ENCODE measurements at places on chromosomes 16 and 17.

DNA sequence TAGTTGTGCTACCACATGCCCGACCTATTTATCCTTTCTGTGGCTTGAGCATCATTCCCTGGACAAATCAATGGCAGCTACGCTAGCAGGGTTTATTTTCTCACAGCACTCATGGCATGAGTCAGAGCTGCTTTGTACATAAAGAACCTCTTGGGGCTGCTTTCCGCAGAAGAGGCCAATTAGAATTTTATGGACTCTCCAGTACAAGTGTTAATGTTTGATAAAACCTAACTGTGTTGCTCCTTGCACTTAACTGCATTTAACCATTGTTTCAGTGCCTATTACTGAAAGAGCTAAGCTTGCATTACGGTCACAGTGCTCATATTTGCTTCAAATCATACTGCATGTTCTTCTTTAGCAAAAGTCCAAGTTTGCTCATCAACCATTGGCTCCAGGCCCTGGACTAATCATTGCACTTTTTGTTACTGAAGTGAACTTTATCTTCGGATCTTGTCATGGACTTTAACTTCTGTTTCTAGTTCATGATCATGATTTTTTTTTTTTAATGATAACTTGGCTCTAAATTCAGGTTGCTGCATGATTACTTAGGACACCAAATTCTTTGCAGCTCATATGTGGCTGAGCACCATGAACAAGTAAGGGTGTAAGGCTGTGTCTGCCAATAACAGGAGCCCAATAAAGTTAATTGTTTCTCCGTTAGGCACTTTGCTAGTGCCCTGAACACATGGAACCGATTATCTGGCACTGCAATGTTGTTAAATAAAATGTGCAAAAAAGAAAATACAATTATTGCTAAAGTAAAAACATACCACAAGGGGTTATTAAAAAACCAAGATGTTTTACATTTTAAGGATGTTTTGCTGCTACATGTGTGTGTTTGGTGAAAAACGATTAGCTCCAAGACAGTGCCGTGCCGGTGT, 492.2 kb downstream of the KCNJ2 start:
- no peak for DNase-seq

DNA sequence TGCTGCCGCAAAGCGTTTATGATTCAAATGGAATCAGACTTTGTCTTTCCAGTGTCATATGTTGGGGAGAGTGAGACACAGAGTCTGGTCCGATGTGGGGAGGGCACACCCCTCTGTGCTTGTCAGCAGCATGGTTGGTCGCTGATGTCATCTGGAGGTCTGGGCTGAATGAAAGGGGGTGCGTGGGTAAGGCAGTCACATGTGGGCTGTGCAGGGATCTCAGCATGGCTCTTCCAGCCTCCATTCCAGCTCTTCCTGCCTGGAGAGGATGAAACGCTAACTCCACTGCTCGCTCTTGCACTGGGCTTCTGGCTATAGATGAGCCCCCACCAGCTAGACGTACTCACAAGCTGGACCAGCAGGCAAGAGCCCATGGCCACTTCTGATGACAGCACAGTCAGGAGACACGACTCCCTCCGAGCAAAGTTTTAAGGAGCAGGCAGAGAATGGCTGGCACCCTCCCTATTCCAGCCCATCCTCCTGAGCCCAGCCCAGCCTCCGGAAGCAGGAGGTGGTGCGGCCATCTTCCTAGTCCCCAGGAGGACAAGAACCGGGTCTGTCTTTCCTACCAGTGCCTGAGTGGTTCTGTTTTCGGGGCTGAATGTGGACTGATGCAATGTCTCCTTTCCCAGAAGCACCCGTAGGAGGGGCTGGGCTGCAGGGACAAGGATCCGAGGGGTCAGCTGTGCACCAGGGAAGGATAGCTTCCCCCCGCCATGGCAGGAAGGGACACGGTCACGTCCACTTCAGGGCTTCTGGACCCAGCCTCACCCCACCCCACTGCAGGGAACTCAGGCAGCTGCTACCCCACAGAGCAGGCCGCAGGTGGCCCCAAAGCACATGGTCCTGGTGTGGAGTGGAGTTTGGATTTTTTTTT, 41.5 kb upstream of the CBFA2T3 start:
- no peak for DNase-seq

DNA sequence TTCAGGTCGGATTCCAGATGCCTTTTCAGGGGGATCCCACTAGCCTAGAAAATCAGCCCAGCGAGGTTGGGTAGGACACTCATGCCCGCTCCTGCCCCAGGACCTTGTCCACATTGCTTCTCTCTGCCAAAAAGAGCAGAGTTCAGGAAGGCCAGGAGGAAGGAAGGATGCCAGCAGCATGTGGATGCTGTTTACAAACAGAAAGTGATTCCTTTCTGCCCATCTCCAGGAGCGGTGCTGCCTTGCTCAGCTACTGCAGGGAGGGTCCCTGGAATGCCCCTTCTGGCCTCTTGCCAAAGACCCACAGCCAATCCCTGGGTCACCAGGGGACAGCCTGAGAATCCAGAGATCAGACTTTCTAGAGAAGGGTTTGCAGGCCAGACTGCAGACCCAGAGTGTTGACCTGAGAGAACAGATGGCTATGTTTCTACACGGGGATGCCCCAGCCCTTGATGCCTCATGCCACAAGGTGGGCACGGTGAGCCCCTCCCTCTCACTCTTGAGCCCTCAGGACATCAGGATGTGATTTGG, 32.3 kb upstream of the EMP2 start:
- no peak for DNase-seq

DNA sequence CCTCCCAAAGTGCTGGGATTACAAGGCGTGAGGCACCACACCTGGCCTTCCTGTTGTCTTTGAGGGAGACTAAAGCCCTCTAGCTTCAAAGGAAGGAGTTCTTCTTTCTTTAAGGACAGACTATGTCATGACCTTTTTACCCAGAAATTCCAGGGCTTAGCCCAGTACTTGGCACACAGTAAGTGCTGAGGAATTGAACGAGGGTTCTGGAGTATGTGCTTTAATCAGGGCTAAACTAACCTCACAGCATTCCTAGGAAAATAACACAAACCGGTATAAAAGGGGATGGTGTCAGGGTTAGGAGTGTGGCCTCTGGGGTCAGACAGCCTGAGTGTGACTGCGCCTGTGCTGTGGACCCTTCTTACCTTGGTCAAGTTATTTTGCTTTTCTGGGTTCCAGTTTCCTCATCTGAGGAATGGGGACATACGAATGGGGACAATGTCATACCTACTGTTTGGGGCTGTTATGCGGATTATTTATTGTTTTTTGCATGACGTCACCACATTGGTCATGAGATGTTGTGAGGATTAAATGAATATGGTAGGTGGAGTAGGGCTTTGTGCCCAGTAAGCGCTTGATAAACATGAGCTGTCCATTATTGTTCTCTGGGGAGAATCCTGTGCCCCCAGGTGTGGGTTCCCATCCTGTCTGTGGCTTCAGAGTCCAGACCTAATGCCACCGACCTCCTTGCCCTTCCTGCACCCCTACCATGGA, 21.9 kb downstream of the KSR1 start:
- no peak for DNase-seq

DNA sequence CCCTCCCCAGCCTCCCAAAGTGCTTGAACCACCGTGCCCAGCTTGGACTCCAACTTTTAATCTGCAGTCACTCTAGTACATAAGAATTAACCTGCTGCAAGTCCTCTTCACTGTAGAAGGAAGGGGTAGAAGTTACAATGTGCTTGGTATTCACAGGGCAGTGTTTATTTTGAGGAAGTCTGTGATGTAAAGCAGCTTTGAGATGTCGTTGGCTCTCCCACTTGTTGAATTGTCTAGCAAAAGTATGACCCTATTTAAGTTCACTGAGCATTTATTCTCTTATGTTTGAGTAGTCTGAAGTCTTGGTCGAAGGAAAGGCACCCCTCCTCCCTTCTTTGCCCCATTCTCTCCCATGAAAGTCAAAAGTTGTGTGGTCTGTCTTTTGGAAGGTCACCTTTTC, 28.2 kb downstream of the SF3B3 start:
- no peak for DNase-seq

GRCh38 chr16:49491106-49491670, 117.6 kb downstream of the C16orf78 start:
- no peak for DNase-seq

GRCh38 chr17:58224315-58224714, 5.3 kb upstream of the MKS1 start:
- no peak for DNase-seq

DNA sequence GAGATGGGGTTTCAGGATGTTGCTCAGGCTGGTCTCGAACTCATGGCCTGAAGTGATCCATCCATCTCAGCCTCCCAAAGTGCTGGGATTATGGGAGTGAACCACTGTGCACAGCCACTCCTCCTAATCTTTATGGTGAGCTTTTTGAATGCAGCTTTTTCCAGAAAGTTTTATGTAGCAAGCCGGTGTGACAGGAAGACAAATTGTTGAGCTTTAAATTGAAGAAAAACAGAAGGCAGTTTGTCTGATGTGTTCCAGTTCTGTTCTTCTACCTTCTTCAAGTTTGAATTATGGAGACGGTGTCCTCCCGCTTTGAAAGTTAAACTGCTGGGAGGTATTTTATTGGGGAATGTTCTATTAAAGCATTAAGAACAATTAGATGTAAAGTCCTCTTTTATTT, 177.1 kb downstream of the SNX29 start:
- no peak for DNase-seq

- DNase-seq = no peak
Observed at GRCh38 chr16:49600976-49601375, 227.4 kb downstream of the C16orf78 start.

- DNase-seq = no peak
Observed at GRCh38 chr17:32159586-32160438, 17.5 kb downstream of the RHOT1 start.

GRCh38 chr16:86337138-86337537, 173.2 kb upstream of the FOXF1 start:
- no peak for DNase-seq
